ENCODE measurements at places on chromosomes 12 and 14. TPM values are rescaled to one million over a fixed set of nuclear protein-coding genes. Genes with fewer than 3 reads are reported as not detected.

DNA sequence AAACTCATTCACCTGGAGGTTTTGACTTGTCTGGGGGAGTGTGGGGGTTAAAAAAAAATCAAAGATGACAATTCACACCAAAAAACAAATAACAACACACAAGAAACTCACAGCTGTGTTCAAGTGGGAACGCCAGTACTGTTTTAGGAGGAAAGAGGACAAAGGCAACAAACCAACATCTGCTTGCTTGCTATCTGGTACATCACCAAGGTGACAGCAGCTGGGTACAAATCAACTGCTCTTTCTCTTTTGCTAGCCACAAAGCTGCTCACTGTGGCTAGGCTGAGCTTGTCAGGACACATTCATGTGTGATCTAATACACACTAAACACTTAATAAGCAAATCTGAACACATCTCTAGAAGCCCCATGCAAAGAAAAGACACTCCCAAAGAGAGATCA, 128.0 kb upstream of the RAP1B start:
- DNase-seq = no peak
- H3K4me3 ChIP-seq = no peak overlapping the region
- peaks cover 48% of the 10 kb centered on the region for H3K4me1 ChIP-seq
- H3K27me3 ChIP-seq = no peaks in the 10 kb centered on the region
- no peak overlapping the region for H3K27ac ChIP-seq

DNA sequence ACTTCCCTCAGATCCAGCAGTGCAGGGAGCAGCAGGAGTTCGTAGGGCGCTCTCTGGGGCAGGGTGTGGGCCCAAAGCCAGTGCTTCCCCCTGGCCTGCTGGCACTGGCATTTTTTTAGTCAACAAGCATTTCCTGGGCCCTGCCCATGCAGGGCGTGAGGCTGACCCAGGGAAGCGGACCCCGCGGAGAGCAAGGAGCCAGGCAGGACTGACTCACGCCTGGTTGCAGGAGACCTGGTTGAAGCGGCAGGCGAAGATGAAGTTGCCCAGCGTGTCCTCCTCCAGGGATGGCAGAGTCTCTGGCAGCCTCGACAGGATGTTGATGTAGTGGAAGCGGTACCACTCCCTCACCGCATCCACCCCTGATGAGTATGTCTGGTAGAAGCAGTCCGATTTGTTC, 13.5 kb downstream of the SCNN1A start:
- DNase-seq = peak; percentile 82
- no peaks in the 10 kb centered on the region for H3K27me3 ChIP-seq
- H3K4me1 ChIP-seq = peaks cover 32% of the 10 kb centered on the region
- H3K36me3 ChIP-seq = peaks cover 2% of the 10 kb centered on the region
- H3K4me3 ChIP-seq = no peak overlapping the region
- H3K27ac ChIP-seq = peak overlapping the region; percentile 88

- peaks cover 29% of the 10 kb centered on the region for H3K4me1 ChIP-seq
- peaks cover 1% of the 10 kb centered on the region for H3K36me3 ChIP-seq
- DNase-seq = no peak
- no peaks in the 10 kb centered on the region for H3K27me3 ChIP-seq
- no peak overlapping the region for H3K4me3 ChIP-seq
These were observed 1.7 kb upstream of the NRIP2 start for GRCh38 chr12:2836574-2836973.

- H3K36me3 ChIP-seq = no peaks in the 10 kb centered on the region
- DNase-seq = no peak
- no peak overlapping the region for H3K27ac ChIP-seq
- peaks cover 28% of the 10 kb centered on the region for H3K4me1 ChIP-seq
These were observed 127.9 kb upstream of the DYRK2 start for GRCh38 chr12:67520606-67521005.

- H3K27me3 ChIP-seq = no peaks in the 10 kb centered on the region
- DNase-seq = no peak
- peak overlapping the region; percentile 26 for H3K4me3 ChIP-seq
These were observed 154.9 kb upstream of the ATP2B1 start for GRCh38 chr12:89863493-89863938.

DNA sequence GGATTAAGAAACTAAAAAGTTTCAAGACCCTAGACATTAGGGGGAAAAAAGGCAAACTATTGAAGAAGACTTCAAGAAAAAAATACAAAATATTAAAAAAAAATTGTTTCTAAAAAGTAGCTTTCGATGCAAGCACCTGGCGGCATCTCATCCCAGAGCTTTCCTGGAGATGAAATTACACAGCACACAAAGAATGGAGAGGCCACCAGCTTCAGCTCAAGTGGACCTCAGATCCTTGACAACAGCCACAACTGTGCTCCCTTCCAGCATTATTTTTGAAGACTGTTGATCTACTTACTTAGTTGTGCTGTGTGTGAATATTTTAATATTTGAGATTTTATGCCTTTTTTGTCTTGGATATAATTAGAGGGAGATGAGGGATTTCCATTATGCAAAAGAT, 479.0 kb downstream of the GLT1D1 start:
- no peak overlapping the region for H3K27ac ChIP-seq
- no peak overlapping the region for H3K4me3 ChIP-seq
- no peaks in the 10 kb centered on the region for H3K4me1 ChIP-seq
- no peaks in the 10 kb centered on the region for H3K36me3 ChIP-seq

DNA sequence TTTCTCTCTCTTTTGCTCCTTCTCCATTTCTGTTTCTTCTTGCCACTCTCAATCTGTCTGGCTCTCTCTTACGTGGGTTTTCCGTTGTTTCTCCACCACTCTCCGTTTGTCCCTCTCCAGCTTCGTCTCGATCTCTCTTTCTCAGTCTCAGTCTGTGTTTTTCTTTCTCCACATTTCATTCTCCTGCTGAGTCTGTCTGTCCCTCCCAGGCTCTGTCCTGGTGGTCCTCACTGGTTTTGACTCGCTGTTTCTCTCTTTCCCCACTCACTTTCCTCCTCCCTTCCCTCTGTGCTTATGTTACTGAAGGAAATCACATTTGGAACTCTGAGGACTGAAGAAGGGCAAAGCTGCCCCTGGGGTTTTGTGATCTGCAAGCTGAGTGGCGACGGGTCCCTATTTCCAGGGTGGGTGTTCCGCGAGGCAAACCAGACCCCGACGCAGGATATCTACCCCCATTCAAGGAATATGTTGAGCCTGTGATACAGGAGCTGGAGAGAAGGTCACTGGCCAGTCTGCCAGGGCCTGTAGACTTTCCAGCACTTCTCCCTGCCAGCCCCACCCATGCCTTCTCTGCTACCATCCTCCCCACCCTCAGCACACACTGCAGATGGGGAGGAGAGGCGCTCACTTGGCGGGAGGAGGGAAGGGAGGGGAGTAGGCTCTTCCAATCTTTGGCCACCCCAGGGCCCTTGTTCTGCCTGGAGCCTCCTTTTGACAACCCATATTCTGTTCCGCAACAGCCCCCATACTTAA, 102.7 kb upstream of the MAP1LC3B2 start:
- no peaks in the 10 kb centered on the region for H3K36me3 ChIP-seq
- peaks cover 36% of the 10 kb centered on the region for H3K4me1 ChIP-seq
- peak overlapping the region; percentile 60 for H3K4me3 ChIP-seq
- H3K27ac ChIP-seq = peak overlapping the region; percentile 100
- no peaks in the 10 kb centered on the region for H3K27me3 ChIP-seq

DNA sequence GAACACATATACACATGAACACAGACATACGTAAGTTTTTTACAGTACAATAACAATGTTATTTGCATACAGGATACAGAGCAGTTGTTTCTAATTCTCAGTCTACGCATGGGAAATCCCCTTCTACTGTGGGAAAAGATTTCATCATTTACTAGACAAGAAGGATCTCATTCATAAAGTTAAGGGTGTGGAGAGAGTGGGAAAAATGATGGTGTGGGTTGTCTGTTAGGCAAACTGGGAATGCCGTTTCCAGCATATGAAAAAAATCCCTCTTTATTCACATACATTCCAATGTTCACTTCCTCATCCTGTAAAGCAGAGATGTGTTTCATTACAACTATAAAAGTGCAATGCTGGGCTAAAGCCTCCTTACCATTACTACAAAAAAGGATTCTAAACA, 120.9 kb downstream of the SINHCAF start:
- H3K4me3 ChIP-seq = no peak overlapping the region
- no peak for DNase-seq
- H3K27ac ChIP-seq = no peak overlapping the region
- peaks cover 5% of the 10 kb centered on the region for H3K4me1 ChIP-seq
- no peaks in the 10 kb centered on the region for H3K36me3 ChIP-seq
- peaks cover 15% of the 10 kb centered on the region for H3K27me3 ChIP-seq

DNA sequence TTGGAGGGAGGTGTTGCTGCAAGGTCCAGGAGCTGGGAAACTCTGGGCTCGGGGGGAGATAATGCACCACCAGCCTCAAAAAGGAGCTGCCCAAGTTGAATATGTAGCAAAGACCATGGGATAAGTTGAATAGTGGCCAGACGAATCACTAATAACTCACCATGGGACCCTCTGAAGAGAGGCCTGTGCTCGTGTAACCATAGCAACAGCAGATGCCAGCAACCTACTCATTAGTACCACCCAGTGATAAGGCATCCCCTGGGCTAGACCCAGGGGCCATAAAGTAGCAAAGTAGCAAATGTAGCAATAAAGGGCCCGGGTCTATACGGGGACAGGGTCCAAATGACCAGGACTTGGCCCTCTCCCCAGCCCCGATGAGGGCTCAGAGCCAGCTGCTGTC, 328.0 kb downstream of the DPF3 start:
- no peak overlapping the region for H3K4me3 ChIP-seq
- no peak overlapping the region for H3K27ac ChIP-seq
- H3K4me1 ChIP-seq = no peaks in the 10 kb centered on the region
- H3K36me3 ChIP-seq = no peaks in the 10 kb centered on the region

DNA sequence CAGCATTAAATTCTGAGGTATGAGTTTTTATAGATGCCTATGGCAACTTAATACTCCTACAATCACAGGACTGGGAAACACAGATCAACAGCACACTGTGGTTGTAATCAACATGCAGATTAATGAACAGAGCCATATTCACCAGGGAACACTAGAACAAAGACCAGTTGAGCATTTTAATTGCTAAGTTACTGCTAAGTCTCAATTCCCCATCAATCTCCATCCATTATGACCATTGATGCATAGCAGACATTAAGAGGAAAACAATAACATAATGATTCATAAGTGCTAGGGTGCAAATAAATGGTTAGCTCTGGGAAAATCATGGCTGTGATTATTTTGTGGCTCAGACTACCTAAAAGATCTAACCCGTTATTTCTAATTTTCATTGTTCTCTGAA, 505.6 kb downstream of the TRHDE start:
- no peaks in the 10 kb centered on the region for H3K4me1 ChIP-seq
- no peak overlapping the region for H3K27ac ChIP-seq
- no peaks in the 10 kb centered on the region for H3K36me3 ChIP-seq
- no peak overlapping the region for H3K4me3 ChIP-seq

DNA sequence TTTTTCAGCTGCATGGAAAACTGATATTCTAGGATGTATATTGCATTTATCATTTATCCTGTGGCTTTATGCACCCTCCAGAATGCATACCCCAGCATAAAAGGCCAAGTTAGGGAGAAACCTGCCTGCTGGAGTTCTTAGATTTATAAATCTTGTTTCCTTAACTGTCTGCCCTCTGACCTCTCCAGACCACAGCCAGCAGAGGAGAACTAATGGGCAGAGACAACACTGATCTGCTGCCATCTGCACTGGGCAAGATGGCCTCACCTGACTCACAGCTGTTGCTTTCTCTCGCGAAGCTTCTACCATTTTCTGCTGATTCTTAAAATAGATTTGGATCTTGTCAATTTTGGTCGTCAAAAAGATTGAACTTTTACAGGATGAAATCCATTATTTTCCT, 65.8 kb downstream of the PPP2R5C start:
- no peak overlapping the region for H3K4me3 ChIP-seq
- no peaks in the 10 kb centered on the region for H3K27me3 ChIP-seq
- no peak for DNase-seq

DNA sequence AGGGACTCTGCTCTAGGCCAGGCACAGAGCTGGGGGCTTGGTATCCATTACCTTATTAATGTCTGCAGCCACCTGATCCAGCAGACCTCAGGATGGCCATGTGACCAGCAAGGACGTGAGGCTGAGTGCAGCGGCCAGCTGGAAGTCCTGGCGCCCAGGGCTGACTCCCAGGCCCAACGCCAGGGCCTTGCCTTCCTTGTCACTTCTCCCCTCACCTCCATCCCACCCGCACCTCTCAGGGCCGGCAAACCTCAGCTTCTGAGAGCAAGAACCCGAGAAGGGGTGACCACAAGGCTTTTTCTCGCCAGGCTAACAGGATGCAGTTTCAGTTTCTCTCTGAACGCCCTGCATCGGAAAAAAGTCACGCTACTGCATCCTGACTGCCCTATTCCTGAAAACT, 15.4 kb downstream of the RAB35 start:
- DNase-seq = no peak
- H3K4me1 ChIP-seq = peaks cover 8% of the 10 kb centered on the region
- no peak overlapping the region for H3K4me3 ChIP-seq
- H3K27me3 ChIP-seq = no peaks in the 10 kb centered on the region

GRCh38 chr12:72074065-72074464, 135.4 kb downstream of the TPH2 start:
- H3K27me3 ChIP-seq = no peaks in the 10 kb centered on the region
- H3K27ac ChIP-seq = no peak overlapping the region
- H3K36me3 ChIP-seq = no peaks in the 10 kb centered on the region
- no peak for DNase-seq
- no peak overlapping the region for H3K4me3 ChIP-seq
- H3K4me1 ChIP-seq = peaks cover 15% of the 10 kb centered on the region

DNA sequence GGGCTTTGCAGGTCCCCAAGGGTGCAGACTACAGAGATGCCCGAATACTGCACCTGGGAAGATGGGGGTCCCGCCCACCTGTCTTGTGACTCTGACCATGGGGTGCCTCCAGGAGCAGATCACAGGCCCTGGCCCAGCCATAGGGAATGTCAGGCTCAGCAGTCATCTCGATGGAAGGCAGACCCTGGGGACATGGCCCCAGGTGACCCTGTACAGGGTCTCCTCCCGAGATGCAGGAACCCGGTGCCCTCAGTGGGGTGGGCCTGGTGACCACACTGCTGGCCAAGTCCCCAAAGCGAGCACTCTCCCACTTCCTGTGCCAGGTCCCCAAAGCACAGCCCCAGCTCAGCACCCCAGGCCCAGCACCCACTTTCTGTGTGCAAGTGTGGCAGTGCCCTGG, 903.7 kb upstream of the USP15 start:
- H3K27me3 ChIP-seq = no peaks in the 10 kb centered on the region
- H3K27ac ChIP-seq = no peak overlapping the region
- H3K4me1 ChIP-seq = no peaks in the 10 kb centered on the region

The C12orf50 gene
- not detected for total RNA-seq

The CLEC1A gene
- total RNA-seq = not detected

The SALL2 gene
- total RNA-seq = 13.1 TPM

The SCNN1A gene
- 1.9 TPM for total RNA-seq

The EVL gene
- total RNA-seq = 98.9 TPM

The ZC2HC1C gene
- 0.62 TPM for total RNA-seq

Data from chondrocyte (in vitro differentiated cells).